ENCODE measurements at places on chromosomes 11 and 22.

DNA sequence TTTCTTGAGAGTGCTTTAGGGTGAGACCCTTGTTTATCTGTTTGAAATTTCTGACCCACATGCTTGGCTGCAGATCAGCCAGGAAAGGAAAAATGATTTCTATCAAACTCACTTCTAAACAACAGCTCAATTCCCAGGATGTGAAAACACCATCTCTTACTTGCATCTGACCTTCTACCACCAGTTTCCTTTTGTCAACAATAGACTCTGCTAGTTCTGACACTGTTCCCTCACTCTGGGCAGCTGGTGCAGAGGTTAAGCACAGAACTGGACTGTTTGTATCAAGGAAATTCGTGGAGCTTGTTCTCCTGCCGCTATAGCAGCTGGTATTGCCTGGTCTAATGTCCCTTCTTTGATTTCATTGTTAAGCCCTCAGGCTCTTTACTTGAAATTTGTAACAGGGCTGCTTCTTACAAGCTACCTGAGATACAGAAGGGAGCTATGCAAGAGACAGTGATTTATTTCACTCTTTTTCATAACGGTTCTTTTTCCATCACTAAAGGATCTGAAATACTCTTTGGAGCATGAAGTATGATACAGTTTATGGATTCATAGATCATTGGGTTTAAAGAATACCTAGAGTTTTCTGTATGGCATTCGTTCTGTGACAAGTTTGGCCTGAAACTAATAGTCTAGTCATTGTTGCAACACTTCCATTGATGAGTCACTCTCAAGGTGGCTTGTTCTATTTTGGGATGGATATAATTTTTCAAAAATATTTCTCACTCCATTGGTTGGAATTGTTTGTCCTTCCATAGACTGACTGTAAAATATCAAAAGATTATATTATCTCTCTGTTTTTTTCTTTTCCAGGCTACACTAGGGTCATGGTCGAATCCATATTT, 178.2 kb upstream of the ZC3H12C start:
- no peak for DNase-seq

DNA sequence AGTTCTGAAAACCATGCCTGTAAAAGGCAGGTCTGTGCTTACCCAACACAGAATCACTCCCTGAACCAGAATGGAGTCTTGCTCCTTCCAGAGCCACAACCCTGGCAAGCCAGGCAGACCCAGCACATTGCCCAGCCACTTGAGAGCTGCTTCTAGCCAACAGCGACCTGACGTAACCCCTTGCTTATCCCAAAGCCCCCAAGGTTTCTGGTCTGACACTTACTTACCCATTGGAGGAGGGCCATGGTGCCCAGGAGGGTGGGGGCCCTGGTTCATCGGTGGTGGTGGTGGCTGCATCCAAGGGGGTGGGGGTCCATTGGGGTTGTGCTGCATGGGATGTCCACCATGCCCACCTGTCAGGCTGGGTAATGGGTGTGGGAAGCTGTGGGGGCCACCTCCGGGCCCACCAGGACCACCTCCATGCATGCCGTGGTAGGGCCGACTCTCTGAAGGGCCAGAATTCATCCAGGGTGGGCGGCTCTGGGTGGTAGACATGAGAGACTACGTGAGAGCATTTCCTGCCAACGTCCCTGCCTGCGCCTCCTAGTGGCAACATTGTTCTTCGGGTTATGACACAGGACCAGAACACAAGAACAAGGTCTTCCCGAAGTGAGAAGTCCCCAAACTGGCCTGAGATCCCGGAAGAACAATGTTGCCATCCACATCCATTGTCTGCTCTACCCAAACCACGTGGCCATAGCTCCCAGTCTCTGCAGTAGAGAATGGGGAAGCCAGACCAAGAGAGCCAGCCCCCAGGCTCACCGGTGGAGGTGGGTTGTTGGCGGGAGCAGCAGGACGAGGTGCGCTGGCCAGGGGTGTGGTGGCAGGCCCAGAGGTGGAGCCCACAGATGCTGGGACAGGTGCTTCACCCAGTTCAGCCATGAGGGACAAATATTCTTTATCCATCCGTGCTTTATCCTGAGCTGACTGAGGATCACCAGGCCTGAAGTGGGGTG, 7.8 kb upstream of the PYGM start:
- peak; percentile 4 for DNase-seq

DNA sequence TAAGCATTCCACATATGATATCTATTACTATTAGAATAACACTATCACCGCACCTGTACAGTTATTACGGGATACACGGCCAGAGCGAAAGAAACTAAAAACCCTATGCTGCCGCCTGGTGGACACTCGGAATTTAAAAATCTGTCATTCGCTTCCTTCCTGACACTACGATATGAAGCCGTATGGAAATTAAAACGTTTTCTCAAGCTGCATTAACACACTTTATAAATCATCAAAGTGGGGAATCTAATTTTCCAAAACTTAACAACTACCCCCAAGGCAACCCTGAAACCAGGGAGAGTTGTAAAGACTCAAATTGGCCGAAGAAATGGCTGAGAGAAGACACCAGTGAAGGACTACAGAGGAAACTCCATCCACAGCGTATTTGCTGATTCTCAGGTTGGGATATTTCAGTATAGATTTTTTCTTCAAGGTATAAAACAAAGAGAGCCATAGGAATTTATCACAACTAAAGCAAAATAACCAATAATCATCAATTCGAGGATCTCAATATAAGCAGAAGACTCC, 1.4 kb downstream of the CCDC73 start:
- DNase-seq = peak; percentile 9

GRCh38 chr11:70200212-70200844, 2.8 kb upstream of the FADD start:
- no peak for DNase-seq

GRCh38 chr22:29816539-29816938, 21.5 kb downstream of the ASCC2 start:
- no peak for DNase-seq

- DNase-seq = no peak
Observed at GRCh38 chr22:19448076-19448607, 631 bp upstream of the C22orf39 start.

- DNase-seq = no peak
Observed at GRCh38 chr22:25351631-25352293, 132.3 kb downstream of the CRYBB2 start.

DNA sequence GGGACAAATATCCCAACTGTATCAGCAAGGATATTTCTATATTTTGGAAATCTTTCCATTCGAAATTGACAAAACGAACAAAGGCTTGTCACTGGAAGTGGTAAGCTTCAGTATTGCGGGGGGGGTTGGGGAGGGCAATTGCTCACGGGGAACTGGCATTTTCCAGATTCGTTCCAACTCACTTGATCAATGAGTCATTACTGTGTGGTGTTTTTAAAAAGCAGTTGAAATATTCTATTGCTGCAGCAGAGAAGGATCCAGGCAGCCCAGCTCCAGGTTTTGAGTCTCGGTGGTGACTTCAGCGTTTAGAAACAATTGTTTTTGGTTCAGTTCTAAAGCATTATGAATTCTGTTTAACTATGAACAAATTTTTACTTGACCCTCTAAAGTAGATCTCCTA, 33.8 kb upstream of the FBLN1 start:
- DNase-seq = no peak

GRCh38 chr11:45993531-45994001, 71.1 kb downstream of the LARGE2 start:
- DNase-seq = peak; percentile 83

DNA sequence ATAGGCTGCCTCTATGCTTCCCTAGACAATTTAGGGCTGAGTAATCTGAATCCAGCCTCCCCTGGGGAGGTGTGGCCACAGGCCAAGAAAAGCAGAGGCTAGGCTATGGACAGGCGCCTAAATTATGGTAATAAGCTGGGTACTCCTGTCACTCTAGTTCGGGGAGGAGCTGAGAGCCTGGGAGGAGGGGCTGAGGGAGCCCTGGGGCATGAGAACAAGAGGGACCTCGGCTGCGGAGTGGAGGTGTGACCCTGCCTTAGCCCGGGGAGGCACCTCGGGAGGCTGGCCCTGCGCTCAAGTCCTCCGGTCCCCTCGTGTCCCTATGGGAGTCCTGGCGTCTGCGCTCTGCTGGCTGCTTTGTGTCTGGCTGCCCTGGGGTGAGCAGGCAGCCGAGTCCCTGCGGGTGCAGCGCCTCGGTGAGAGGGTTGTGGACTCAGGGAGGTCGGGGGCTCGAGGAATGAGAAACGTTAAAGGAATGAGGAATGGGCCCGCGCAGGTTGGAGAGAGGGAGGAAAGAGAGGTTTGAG, at the start of gene OTOG:
Gene OTOG (plus strand): TSS at position 209 of the 527 bp plus-strand sequence. CDS start 114 bp downstream, at position 323.
- no peak for DNase-seq

DNA sequence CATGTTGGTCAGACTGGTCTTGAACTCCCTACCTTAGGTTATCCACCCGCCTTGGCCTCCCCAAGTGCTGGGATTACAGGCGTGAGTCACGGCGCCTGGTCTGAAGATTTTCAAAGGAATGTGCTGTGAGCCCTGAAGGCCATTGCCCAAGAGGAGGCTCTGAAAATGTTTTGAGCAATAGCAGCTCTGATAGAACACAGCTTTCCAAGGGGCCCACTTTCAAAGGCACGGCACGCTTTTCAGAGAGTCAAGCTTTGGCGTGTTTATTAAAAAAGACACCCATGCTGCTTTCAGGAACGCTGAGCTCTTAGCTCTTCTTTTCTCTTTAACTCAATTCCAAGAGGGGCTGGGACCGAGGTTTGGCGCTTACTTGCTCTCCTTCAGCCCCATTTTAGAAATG, 73.8 kb upstream of the CDON start:
- no peak for DNase-seq

DNA sequence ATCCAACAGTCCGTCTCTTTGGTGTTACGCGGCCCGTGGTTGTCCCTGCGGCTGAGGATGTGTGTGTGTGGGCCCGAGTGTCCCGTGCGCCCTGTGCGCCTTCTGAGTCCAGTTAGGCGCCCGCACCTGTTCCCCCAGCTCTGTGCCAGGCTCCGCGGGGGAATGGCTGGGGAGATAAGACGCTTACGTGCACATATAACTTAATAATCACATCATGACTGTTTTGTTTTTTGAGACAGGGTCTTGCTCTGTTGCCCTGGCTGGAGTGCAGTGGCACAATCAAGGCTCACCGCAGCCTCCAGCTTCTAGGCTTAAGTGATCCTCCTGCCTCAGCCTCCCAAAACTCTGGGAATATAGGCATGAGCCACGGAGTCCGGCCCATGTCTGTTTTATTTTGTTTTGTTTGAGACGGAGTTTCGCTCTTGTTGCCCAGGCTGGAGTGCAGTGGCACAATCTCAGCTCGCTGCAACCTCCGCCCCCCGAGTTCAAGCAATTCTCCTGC, 817 bp downstream of the ARL2 start:
- no peak for DNase-seq

GRCh38 chr22:49524362-49524761, 303.3 kb downstream of the BRD1 start:
- no peak for DNase-seq

DNA sequence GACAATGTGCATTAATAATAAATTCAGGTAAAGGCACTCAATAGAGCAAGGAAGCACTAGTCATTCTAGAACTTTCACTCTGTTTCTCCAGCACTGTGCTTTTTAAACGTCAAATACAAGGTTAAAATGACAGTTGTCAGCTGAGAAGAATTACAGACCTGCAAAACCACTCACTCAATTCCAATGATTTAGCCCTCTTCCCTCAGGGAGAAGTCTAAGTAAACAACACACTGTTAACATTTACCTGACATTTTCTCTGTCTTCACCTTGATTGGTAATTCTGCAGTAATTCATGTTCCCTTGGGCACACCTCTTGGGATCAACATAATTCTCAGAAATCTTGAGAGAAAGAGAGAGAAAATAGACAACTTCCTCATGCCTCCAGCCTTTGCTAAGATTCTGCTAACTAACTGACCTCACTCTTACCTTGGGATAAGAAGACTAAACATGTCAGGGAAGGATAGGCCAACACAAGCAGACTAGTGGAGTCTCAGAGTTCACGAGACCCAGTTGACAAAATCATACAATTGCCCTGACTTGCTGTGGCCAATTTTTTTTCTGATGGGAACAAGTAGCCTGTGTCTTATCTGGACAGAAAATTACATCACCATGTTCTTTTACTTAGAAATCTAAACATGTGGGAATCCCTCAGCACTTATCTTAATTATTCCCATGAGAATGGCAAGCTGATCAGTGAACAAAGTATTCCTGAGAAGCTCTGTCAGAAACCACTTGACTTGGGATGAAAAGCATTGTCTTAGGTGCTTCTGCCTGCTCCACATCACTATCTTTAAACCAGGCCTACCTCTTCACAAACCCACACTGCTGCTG, 516.8 kb upstream of the FAT3 start:
- DNase-seq = no peak

DNA sequence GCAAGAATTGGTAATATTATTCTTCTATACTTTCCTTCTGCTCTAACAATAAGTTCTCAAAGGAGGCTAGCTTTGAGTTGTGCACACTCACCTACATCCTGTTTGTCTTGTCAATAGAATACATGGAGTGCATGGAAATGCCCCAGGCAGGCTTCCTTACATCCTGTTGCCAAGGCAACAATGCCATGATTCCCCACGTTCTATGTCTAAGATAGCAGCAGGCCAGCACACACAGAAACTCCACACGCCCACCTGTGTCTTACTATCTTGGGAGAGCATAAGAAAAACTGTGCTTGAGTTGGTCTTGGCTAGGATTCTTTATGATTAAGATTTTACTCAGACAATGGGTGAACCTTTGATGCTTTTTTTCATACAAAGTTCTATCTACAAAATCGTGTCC, 379.2 kb downstream of the AASDHPPT start:
- DNase-seq = no peak

- DNase-seq = no peak
Observed at GRCh38 chr11:60905551-60906113, 753 bp downstream of the PRPF19 start.

GRCh38 chr11:133964356-133964755, 7.6 kb upstream of the IGSF9B start:
- DNase-seq = no peak

DNA sequence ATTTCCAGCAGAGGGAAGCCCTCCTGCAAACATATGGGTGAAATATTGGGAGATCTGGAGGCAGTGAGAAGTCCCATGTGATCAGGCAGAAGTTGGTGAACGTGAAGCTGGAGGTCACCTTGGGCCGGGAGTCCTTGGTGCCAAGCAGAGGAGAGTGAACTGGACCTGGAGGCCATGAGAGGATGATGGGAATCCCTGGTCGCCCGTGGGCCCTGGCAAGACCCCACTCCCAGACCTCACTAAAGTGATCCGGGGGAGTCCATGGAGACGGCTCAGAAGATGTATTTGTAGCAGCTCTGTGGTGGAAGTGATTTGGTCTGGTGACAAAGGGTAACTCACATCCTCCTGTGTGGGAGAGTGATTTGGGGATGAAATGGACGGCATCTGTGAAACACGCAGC, 71.0 kb downstream of the ARHGAP8 start:
- DNase-seq = no peak

DNA sequence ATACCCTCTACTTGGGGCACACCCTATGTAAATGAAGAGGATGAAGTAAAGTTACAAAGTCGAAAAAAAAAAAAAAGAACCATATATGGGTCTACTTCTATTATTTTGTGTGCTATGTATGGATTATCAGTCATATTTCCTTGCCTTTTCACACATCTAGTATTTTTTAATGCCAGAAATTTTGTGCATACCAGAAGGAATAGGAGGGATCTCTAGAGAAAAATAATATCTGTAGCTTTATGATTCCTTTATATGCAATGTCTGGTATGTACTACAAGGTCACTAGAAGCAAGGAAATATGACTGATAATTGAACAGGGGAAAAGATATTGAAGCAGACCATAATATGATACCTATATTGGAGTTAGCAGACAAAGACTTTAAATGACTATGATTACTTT, 713.4 kb downstream of the OPCML start:
- no peak for DNase-seq
